ENCODE measurements at places on chromosomes 6 and 20.

DNA sequence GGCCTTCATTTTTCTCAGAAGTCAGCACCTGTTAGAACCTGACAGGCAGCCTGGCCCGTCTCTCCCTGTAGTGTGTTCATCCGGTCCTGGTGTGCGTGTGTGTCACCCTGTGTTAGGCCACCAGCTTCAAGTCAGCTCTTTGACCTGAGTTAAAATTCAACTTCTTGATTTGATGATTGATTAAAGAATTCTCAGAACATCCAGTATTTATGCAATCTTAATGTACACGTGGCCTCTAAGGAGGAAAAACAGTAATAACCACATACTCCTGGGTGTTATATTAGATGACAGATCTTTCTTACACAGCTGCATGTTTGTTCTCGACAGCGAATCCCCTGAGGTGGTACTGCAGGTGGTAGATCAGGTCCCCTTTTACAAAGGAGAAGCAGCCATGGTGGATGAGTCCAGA, 19.1 kb upstream of the TMEM217 start:
- DNase-seq: no peak

- no peak for DNase-seq
These were observed 40.0 kb downstream of the EFCAB8 start for GRCh38 chr20:32898729-32899128.

GRCh38 chr6:108690326-108691049, 129.8 kb downstream of the FOXO3 start:
- no peak for DNase-seq

DNA sequence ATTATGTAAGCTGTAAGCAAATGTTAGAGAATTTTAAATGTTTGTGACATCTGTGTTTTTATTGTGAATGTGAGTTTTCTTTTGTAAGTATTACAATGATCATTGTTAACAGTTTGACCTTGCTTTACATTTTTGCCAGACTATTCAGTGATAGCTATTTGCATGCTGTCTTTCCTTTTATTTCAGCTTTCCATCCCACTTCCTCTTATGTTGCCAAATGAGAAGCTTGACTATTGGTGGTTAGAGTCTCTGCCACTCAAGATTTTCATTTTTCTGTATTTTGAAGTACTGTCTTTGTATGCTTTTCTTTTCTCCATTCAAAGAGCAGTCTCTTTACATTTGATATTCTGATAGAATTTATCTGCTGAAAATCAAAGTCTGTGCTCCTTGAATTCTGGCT, 104.1 kb downstream of the PRIM2 start:
- DNase-seq: no peak

DNA sequence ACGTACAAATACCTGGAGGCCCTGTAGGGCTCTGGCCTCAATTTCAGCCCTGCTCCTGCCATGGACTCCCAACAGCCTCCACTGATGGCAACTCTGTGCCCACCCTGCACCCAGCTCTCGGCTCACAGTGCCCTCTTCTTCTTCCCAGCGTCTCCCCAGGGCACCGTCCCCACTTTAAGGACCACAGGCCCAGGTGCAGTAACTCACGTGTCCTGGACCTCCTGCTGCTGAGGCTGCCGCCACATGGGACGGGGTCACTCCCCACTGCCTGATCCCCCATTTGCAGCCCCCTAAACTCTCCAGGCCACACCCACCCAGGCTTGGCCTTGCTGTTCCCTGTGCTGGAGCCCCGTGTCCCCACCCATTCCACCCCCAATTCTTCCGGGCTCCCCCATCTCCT, 223.4 kb downstream of the PREX1 start:
- no peak for DNase-seq

DNA sequence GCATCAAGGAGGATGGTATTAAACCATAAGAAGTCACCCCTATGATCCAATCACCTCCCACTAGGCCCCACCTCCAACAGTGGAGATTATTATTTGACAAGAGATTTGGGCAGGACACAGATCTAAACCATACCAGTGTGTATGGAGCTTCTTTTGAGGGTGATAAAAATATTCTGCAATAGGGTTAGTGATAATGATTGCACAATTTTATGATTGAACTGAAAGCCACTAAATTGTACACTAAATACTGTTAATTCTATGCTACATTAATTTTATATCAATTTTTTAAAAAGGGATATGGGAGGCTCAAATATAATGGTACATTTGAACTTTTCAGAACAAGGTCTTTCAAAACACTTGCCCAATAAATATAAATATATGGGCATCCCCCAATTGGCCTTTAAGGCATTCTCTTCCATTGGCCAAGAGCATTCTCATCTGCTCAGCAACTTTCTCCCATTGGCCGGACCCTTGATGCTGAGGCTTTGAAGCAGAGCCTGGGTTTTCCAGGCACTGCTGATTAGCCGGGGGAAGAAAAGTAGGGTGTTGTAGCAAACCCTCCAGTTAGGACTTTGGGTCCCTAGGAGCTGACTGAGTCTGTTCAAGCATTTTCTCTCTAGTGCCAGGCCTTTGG, 209.9 kb downstream of the LRFN2 start:
- DNase-seq: no peak

GRCh38 chr6:133245007-133245406, 3.9 kb downstream of the EYA4 start:
- DNase-seq: no peak

GRCh38 chr6:98924647-98925046, 23.1 kb downstream of the FBXL4 start:
- DNase-seq: no peak

- DNase-seq: no peak
These were observed 122.1 kb upstream of the PHACTR1 start for GRCh38 chr6:12594530-12594893.

DNA sequence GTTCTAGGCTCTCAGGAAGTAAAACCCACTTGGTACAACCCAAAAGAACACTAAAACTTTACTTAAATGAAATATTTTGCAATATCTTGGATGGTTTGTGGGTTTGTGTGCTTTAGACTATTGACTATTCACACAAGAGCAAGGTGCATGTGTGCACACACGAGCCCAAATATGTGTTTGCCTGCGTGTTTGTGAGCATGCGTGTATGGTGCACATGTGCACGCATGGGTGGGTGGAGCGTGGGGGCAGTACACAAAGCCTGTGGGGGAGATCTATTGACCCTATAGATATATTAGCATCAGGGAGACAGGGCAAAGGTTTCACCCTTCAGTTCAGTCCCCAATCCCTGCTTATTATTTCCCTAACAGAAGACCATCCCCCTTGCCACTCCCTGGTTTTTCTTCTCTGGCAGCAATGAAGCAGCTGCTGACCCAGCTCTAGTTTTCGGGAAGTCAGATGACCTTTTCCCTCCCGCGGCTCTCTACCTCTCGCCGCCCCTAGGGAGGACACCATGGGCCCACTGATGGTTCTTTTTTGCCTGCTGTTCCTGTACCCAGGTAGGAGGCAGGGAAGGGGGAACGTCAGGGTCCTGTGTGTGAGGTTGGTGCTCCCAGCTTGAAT, at the start of gene C2:
C2 (plus strand) TSS at position 476 of the 621 bp plus-strand sequence; CDS start at position 512, 36 bp downstream.
- DNase-seq: no peak

- no peak for DNase-seq
These were observed 89.4 kb downstream of the PACRG start for GRCh38 chr6:162817196-162817595.

DNA sequence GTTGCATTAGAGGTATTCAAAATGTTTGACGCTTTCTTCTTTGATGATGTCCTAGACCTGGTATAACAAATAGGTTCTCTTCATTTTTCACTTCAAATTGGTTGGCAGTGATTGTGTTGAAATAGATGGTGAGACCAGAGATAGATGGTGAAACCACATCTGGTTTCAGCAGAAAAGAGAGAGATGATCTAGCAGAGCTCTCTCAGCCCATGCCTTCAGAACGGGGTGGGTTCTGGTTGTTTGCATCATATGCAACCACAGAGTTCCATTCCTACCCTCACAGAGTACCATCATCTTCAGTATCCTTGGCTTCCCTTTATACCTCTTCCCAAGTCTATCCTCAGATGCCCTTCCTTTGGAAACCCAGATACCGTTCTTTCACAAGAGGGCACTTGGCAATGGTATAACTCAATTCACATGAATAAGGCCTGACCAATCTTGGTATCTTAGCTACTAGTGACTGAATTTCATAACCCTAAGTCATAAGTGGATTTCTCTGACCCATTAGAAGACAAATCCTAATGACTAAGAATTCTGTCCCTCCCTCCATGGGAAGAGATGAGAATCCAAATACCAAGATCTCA, 93.7 kb downstream of the UBE3D start:
- no peak for DNase-seq

DNA sequence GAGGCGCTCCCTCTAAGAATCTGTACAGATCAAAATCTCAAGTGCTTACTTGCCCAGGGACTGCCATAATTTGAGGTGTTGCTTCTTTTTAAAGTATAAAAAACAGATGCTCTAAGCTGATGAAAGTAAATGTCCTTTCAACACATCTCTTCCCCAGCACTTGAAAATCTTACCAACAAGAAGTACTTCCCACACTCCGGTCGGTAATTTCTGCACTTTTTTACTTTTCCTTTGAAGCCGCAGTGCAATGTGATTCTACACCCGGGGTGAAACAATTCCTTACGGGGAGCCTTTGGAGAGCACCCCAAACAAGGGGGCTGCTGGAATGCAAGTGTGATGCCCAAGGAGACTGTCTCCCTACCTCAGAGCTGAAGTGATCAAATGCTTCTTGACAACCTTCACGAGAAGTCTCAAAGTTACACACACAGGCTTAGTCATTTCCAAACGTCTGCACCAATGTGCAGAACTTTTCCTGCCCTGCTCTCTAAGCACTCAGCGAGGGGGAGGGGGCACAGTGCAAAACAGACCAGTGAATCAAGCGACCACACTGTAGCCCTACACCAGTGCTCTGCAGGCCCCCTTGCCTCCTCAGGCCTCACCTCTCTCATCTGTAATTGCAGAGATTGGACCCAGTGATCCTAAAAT, 56.7 kb downstream of the ATXN1 start:
- no peak for DNase-seq

- no peak for DNase-seq
These were observed 100.1 kb upstream of the PRDM1 start for GRCh38 chr6:105985816-105986632.

- no peak for DNase-seq
These were observed 253.4 kb downstream of the PRL start for GRCh38 chr6:22043284-22043962.

DNA sequence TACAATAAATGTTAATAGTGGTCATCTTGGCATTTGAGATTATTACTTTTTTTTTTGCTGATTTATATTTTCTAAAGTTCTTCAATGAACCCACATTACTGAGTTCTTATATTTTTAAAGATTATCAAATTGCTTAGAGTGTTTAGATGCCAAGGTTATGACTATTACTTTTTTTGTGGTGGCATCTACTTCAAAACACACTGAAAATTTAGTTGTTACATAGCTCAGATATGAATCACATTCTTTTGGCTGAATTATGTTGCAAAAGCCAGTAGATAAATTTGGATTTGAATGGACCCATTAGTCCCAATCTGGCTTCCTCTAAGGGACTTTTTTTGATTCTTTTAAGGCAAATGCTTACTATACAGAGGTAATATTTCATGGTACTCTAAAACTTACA, 8.9 kb downstream of the UTRN start:
- no peak for DNase-seq

DNA sequence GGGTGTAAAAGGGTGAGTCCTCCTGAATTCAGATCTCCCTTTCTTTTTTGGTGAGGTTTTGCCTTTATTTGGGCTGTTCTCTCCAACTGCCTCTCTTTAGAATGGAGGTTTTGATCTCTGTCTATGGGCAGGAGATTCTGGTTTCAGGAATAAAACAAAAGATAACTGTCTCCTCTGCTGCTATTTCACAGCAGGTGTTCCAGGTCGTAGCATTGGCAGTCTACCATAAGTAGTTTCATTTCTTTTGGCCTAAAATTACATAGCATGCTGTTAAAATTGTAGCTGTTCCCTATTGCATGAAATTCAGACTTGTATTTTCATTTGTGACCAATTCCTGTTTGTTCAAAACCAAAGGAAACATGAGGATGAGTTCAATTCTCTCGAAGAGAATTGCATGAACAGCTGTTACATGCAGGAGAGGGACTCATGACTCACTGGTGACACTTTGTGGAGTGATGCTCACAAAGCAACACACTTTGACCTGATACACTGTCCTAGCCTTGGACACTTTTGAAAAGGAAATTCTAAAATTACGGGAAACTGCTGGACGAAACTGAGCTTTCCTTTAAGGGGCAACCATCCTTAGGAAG, 76.8 kb upstream of the SIRPG start:
- DNase-seq: no peak

GRCh38 chr6:21049148-21049547, 514.9 kb downstream of the CDKAL1 start:
- DNase-seq: no peak

All from endothelial cell (in vitro differentiated cells).